Type B pancreatic cell (in vitro differentiated cells): ENCODE measurements at places on chromosomes 7 and 10. TPM values are rescaled to one million over a fixed set of nuclear protein-coding genes. Genes with fewer than 3 reads are reported as not detected.

Gene WEE2
- total RNA-seq: not detected in 2 replicates

Gene KLF14
- total RNA-seq: 0.55 and 0.94 TPM in 2 replicates

Gene PROSER2
- 6.7 and 12.6 TPM in 2 replicates for total RNA-seq

Gene RBP4
- total RNA-seq: 30.3 and 54.3 TPM in 2 replicates

Gene VWDE
- total RNA-seq: 1.0 and 2.1 TPM in 2 replicates

Gene CLDN15
- total RNA-seq: 9.5 and 16.3 TPM in 2 replicates

Gene ADIRF
- 1.5 TPM in 1 of 2 replicates, not detected in the other for total RNA-seq

Gene ATOH7
- 0.31 and 0.60 TPM in 2 replicates for total RNA-seq

Gene NUB1
- total RNA-seq: 49.3 and 54.3 TPM in 2 replicates

Gene SEPTIN14
- 0.07 TPM in 1 of 2 replicates, not detected in the other for total RNA-seq

Gene BTRC
- 25.9 and 35.2 TPM in 2 replicates for total RNA-seq

Gene MLXIPL
- 27.8 and 35.6 TPM in 2 replicates for total RNA-seq

Gene SFTPA1
- total RNA-seq: 0.22 and 5.9 TPM in 2 replicates

Gene CYP2C19
- 3.7 and 6.8 TPM in 2 replicates for total RNA-seq

Gene RPEL1
- total RNA-seq: not detected in 2 replicates

Gene ACTL6B
- 1.8 and 2.4 TPM in 2 replicates for total RNA-seq

Gene TNKS2
- 47.3 and 50.8 TPM in 2 replicates for total RNA-seq

Gene MCMBP
- total RNA-seq: 47.2 and 58.2 TPM in 2 replicates

Gene CRHR2
- 0.21 and 0.27 TPM in 2 replicates for total RNA-seq

Gene IDI2
- not detected in 2 replicates for total RNA-seq

Gene MRLN
- 0.75 and 1.3 TPM in 2 replicates for total RNA-seq

Gene ATP6V0A4
- total RNA-seq: 0.89 and 1.6 TPM in 2 replicates

Gene TRIM74
- 1.8 TPM in 1 of 2 replicates, not detected in the other for total RNA-seq

Gene PTF1A
- total RNA-seq: 0.51 and 1.4 TPM in 2 replicates

Gene PDK4
- 11.7 and 18.3 TPM in 2 replicates for total RNA-seq

Gene EPO
- total RNA-seq: 0.22 and 0.40 TPM in 2 replicates

Gene GIMAP6
- not detected in 2 replicates for total RNA-seq

Gene PKD2L1
- 0.26 TPM in 1 of 2 replicates, not detected in the other for total RNA-seq

Gene ABCB1
- total RNA-seq: 31.3 and 65.7 TPM in 2 replicates

Gene BICC1
- 8.6 and 15.2 TPM in 2 replicates for total RNA-seq

Gene SYT15
- 1.2 and 1.3 TPM in 2 replicates for total RNA-seq

Gene TSPAN33
- total RNA-seq: 6.3 and 13.8 TPM in 2 replicates

Gene TMEM176B
- 72.9 and 98.5 TPM in 2 replicates for total RNA-seq

Gene INA
- 9.4 and 38.0 TPM in 2 replicates for total RNA-seq

Gene PDLIM1
- 171 and 347 TPM in 2 replicates for total RNA-seq

Gene GIMAP1
- not detected in 2 replicates for total RNA-seq

Gene ADAMTS14
- total RNA-seq: 0.29 and 1.4 TPM in 2 replicates

Gene HOXA3
- 40.5 and 92.8 TPM in 2 replicates for total RNA-seq

Gene STAMBPL1
- total RNA-seq: 5.9 and 8.4 TPM in 2 replicates

Gene PDGFA
- total RNA-seq: 28.1 and 49.7 TPM in 2 replicates

Gene CADPS2
- 6.6 and 10.1 TPM in 2 replicates for total RNA-seq

Gene SPACDR
- 1.4 and 2.8 TPM in 2 replicates for total RNA-seq

Gene CNNM1
- total RNA-seq: 1.7 and 2.0 TPM in 2 replicates

Gene FAM24B
- total RNA-seq: 1.2 TPM in 1 of 2 replicates, not detected in the other

Gene NYAP1
- 2.1 and 6.3 TPM in 2 replicates for total RNA-seq

Gene GIGYF1
- 49.5 and 79.4 TPM in 2 replicates for total RNA-seq

Gene NAT16
- total RNA-seq: not detected in 2 replicates

Gene SFRP5
- 5.7 and 9.6 TPM in 2 replicates for total RNA-seq
